Camera-type eye (tissue), 1 donor: ENCODE measurements at places on chromosomes 6 and 20. TPM values are rescaled to one million over a fixed set of nuclear protein-coding genes. Genes with fewer than 3 reads are reported as not detected.

The EYS gene
- total RNA-seq: 230 TPM

The LY86 gene
- total RNA-seq: 2.1 TPM

The ANKRD60 gene
- total RNA-seq: not detected

The NMBR gene
- 0.71 TPM for total RNA-seq

The C6orf141 gene
- total RNA-seq: 0.77 TPM

The SPTLC3 gene
- 14.1 TPM for total RNA-seq

The DSP gene
- total RNA-seq: 98.2 TPM

The TFAP2C gene
- total RNA-seq: 13.0 TPM

The SPDEF gene
- total RNA-seq: 1.8 TPM

The C6orf58 gene
- not detected for total RNA-seq

The LAMA2 gene
- 72.8 TPM for total RNA-seq
